ENCODE measurements at places on chromosomes 13 and 19.

- DNase-seq, result no peak
Observed at GRCh38 chr13:91722267-91722884, 324.0 kb downstream of the GPC5 start.

GRCh38 chr13:33307843-33308242 is 22.3 kb upstream of the STARD13 start:
- DNase-seq, result no peak

DNA sequence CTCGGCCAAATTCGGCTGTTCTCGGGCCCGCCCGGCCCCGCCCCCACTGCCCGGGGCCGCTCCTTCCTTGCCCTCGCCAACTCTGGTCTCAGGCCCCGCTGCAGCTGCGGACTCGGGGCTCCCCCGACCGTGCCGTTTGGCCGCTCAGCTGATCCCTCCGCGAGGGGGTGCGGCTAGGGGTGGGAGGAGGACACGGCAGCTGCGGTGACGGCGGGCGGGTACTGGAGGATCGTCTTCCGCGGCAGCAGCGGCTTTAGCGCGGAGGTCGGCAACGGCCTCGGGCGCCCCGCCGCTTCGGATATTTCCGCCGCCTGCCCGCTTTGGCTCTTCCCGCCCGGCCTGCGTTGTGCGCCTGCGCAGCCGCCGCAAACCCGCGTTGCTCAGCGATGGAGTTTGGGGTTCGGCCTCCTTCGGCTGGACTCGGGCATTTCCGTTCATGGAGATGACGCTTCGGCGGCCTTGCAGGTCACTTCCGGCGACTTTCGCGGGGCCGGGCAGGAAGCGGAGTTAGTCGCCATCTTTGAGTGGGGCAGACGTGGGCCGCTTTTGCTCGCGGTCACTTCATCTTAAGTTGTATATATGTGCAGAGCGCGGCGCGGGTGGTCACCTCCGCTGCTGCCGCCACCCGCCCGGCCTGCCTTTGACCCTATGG is 338 bp upstream of the UBE2M start:
- peak; percentile 99 for DNase-seq

GRCh38 chr19:11096210-11096841 is 7.1 kb downstream of the LDLR start:
- DNase-seq, result no peak

DNA sequence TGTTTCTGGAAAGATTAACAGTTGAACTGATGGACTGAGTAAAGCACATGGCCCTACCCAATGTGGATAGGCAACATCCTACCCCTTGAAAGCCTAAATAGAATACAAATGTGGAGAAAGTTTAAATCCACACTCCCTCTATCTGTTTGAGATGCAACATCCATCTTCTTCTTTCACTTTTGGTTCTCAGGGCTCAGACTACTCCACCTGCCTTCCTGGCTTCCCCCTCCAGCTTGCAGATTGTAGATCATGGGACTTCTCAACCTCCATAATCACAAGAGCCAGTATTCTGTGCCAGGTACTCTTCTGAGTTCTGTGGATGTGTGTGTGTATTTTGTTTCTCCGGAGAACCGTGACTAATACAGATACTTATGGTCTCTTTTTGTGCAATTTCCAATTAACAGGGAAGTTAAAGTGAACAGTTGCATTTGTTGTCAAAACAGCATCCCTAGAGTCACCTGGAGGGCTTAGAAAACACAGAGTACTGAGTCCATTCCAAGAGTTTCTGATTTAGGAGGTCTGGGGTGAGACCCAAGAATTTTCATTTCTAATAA is 590.3 kb upstream of the MIR17HG start:
- DNase-seq, result no peak

DNA sequence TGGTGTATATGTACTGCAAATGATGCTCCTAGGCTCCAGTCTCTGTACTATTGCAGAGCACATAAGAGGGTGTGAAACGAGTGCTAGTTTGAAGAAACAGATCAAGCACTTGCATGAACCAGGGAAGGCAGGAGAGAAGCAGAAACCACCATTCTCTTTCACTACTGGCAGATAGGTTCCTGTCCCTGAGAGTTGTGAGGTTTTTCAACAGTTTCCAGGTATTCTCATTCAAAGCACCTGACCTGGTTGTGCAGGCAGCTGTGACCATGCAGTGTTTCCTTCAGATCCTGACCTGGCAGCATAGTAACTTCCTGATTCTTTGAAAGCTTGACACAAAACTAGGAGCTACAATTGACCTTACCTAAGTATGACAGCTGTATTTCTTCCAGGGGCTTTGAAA is 164.9 kb downstream of the UFM1 start:
- DNase-seq, result no peak

- DNase-seq, result no peak
Observed at GRCh38 chr13:104466016-104466415, 1399.8 kb upstream of the SLC10A2 start.

DNA sequence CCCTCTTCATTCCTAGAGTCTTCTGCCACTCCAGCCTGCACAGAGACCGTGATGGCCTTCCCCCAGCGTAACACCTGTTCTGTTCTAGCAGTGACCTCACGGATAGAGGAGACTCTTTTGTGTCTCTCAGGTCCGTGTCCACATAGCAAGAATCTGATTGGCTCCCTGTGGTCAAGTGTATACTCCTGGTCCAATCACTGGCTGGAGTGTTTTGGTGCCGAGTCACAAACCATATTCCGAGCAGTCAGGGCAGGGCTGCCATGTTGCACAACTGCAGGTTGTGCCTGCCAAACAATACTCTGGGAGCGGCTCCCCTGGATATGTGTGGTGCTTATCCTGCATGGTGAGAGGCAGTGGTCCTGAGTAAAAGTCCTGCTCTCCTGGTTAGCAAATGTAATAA is 402.4 kb downstream of the KCNRG start:
- no peak for DNase-seq

DNA sequence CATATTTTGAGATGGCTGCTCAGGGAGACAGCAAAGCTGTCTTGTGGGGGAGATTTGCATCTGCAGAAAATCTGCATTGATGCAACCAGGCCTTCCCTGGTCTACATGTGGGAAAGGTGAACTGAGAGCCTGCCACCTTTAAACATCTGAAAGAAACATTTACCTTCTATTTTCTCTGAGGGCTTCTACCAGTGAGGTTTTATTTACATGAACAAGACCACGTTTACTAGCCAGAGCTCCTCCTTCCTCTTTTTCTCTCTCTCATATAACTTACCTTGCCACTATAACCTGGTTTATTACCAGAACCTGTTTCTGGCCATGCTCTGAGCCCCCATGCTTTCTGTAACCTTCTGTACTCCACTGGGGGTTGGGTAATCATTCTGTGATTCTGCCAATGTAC is 14.4 kb upstream of the RUBCNL start:
- no peak for DNase-seq

DNA sequence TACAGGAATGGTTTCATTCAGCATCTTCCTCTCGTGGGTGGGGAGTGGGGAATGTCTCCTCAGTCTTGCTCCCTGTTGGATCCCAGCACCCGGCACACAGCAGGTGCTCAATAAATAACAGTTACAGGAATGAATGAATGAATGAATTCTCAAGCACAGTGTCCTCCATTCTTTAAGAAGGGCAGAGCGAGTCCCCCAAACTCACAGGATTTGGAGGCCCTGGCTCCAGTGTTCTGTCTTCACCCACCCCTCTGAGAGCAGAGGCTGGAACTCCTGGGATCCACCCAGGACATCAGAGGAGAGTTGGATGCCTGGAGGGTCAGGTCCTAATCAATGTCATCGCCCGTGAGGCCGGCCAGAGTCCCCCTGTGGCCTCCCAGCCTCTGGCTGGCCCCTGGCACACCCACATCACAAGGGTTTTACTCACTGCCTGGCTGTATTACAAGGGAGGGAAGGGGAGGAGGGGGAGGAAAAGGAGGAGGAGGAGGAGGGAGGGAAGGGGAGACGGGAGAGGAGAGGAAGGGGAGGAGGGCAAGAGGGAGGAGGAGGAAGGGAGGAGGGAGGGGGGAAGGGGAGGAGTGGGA is 8.7 kb upstream of the CREB3L3 start:
- no peak for DNase-seq

DNA sequence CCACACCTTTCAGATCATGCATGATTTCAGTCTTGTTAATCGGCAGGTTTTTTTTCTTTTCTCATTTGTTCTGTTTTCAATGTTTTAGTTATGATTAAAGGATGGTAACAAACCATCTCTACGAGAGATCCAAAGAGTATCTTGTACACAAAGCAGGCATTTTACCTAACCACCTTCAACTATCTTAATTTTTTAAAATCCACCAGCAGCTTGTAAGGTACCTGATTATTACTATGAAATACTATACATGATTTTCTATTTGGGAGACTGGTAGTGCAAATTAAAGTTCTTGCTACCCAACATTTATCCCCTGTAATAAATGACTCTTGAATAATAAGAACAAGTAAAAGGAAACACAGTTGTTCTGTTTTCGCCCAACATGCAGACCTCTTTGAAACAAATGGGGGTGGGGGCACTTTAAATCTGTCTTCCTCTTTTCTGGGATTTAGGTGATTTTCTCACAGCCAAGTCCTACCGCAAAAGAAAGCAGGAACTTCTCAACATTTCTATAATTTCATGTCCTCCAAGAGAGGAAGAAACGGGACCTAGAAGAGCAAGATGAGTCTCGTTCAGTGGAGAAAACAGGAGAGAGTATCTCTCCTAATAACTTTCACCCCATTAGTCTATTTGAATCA is 3.6 kb downstream of the POU4F1 start:
- no peak for DNase-seq

DNA sequence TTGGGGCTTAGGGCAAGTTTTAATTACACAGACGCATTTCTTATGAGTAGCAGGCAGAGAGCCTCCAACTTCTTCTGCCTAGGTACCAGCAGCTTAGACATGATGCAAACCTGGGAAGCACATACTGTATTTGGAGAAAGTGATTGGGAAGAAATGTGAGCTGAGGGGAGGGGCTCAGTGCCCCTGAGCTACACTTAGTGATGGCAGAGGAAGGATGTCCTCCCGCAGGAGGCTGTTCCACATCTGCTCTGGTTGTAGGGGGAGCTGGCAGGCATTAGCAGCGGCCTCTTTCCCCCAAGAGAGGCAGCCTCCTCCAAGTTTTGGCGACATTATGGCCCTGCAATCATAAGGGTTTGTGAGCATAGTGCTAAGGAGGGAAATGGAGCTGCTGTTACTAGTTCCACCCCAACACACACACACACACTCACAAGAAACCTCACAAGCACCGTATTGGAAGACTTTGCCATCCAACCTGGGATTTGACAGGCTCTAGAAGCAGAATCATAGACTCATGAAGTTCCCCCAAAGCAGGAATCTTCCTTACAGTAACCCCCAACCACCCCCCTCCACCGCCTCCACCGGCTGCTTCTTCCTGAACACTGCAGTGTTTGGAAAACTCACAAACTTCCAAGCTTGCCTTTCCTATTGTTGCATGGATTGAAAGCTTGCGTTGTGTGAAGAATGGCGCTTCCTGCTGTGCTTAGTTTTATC is 3.3 kb downstream of the ALOX5AP start:
- no peak for DNase-seq

GRCh38 chr13:31092646-31093045 is 69.1 kb downstream of the HSPH1 start:
- DNase-seq, result no peak

GRCh38 chr13:78087966-78088678 is 169.5 kb upstream of the EDNRB start:
- DNase-seq, result no peak

GRCh38 chr13:83753912-83754624 is 128.2 kb downstream of the SLITRK1 start:
- no peak for DNase-seq

- DNase-seq, result no peak
Observed at GRCh38 chr19:28028881-28029444, 1184.0 kb downstream of the UQCRFS1 start.

Data from stimulated activated CD8-positive, alpha-beta memory T cell treated with anti-CD3 and anti-CD28 coated beads, Interleukin-4, amount 100 ng/mL, for 1 hour (primary cell).